Breast epithelium (tissue), 4 donors: ENCODE measurements at places on chromosomes 3 and 15.

- H3K27me3 ChIP-seq, result no peaks in the 10 kb centered on the region
- H3K27ac ChIP-seq, result no peak overlapping the region
- no peaks in the 10 kb centered on the region for H3K36me3 ChIP-seq
- no peak for DNase-seq
- no peak overlapping the region for H3K4me3 ChIP-seq
These were observed 90.2 kb downstream of the NFKBIZ start for GRCh38 chr3:101939361-101940049.

- DNase-seq, result no peak
- H3K4me1 ChIP-seq, result no peaks in the 10 kb centered on the region
- H3K36me3 ChIP-seq, result no peaks in the 10 kb centered on the region
- no peak overlapping the region for H3K27ac ChIP-seq
- H3K4me3 ChIP-seq, result no peak overlapping the region
These were observed 22.4 kb upstream of the TGFBR2 start for GRCh38 chr3:30583973-30584372.

- no peak overlapping the region for H3K4me3 ChIP-seq
- no peaks in the 10 kb centered on the region for H3K27me3 ChIP-seq
- H3K4me1 ChIP-seq, result no peaks in the 10 kb centered on the region
- peaks cover 3% of the 10 kb centered on the region for H3K36me3 ChIP-seq
These were observed 86.5 kb downstream of the ANKRD28 start for GRCh38 chr3:15711281-15711680.

DNA sequence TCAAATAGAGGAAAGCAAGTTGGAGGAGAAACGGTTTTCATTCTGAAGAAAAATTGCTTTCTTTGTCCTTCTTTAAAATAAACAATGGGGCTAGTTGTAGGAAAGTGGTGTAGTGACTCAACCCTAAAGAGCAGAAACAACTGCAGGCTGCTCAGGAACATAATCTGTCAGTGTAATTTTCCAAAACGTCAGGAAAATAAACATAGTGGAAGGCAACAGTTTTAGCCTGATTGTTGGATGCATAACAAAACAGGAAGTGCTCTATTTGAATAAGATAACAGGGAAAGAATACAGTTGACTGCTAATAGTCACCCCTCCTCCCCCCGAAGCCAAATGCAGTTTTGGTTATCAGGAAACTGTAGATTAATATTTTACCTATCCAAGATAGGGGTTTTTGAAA is 167.6 kb downstream of the ECT2 start:
- H3K4me3 ChIP-seq, result no peak overlapping the region
- DNase-seq, result no peak
- no peaks in the 10 kb centered on the region for H3K27me3 ChIP-seq
- no peaks in the 10 kb centered on the region for H3K36me3 ChIP-seq
- H3K27ac ChIP-seq, result no peak overlapping the region
